NCI-H1417 (cell line): ENCODE measurements at places on chromosomes 13 and 19.

DNA sequence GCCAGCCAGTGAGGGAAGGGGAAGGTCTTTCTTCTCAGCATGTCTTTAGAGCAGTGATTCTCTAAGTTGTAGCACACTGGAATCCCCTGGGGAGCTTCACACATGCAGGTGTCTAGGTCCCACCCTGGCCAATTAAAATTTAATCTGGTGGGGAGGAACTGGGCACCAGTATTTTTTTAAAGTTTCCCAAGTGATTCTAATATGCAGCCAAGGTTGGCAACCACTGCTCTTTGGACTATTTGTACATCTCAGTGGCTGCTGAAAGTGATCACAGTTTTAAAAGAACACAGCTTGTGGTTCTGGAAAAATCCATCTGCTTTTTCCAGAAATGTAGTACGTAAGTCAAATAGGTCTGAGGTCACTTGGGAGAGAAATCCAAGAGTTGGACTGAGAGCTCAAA lies 10.7 kb upstream of the KATNAL1 start:
- DNase-seq, result no peak

DNA sequence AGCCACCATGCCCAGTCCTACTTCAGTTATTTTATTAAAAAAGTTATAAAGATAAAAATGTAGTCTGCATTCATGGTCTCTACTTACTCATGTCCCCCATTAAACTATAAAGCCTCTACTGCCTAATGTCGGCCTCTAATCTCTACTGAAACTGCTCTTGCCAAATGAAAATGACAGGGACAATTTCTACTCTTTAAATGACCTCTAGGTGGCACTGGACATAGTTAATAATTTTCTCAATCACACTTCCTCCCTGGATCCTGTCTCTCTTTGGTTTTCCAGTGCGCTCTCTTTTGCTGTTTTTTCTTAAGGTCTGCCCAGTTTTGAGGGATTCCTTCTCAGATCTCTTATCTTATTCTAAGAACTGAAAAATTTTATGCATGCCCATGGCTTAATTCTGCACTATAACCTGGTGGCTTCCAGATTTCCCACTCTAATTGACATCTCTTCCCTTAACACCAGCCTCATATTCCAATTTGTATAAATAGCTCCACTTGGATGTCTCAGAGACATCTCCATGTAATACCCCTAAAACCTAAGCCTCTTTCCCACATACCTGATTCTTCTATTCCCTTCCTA lies 54.3 kb downstream of the MTMR6 start:
- peak; percentile 21 for DNase-seq

GRCh38 chr13:110813646-110814624 lies 100.4 kb downstream of the ING1 start:
- no peak for DNase-seq

DNA sequence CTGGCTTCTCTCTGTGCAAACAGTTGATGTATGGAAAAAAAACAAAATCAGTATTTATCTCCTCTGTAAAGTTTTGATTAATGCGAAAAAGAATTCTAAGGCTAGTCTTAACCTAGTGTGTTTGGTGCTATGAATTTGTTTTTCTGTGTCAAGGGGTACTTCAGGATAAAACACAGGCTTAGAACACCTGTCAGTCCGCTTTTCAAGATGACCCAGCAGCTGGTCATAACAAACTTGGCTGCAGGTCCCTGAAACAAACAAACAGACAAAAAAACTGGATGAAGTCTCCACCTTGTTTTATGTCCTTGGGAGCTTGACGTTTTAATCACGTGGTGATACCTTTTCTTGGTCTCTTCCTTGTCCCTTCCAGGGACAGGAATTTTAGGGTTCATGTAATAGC lies 689.3 kb downstream of the UQCRFS1 start:
- no peak for DNase-seq

DNA sequence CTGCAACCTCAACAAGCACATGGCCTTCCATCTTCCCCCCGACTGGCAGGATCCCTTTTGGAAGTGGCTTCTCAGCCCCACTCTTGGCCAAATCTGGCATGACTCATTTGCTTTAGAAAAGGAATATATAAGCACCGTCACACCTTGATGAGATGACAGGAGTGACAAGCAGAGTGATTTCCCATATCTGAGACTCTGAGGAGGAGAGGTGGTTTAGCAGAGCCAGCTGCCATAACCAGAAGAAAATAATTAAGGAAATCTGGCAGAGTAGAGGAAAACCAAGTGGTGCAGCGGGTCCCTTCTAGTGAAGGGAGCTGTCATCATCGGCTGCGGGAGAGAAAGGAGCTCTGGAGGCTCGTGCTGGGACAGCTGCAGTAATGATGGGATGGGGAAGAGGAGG lies 27.5 kb upstream of the KCTD15 start:
- DNase-seq, result no peak

DNA sequence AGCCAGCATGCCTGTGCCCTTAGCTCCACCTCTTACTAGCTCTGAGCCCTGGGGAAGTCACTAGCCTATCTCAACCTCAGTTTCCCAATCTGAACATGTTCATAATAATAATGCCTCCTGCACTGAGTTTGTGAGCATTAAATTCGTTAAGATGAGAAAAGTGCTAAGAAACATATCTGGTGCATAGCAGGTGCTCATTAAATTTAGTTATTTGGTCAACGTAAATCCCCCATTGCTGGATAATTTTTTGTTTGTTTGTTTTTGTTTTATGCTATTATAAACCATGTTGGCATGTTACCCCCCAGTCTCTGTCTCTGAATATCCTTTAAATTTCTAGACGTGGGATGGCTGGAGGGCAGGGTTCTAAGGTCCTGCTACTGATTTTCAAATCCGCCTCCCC lies 10.6 kb downstream of the FCGBP start:
- DNase-seq, result no peak

- DNase-seq, result no peak
Measured at GRCh38 chr13:41746259-41746658, 214.7 kb downstream of the VWA8 start.

DNA sequence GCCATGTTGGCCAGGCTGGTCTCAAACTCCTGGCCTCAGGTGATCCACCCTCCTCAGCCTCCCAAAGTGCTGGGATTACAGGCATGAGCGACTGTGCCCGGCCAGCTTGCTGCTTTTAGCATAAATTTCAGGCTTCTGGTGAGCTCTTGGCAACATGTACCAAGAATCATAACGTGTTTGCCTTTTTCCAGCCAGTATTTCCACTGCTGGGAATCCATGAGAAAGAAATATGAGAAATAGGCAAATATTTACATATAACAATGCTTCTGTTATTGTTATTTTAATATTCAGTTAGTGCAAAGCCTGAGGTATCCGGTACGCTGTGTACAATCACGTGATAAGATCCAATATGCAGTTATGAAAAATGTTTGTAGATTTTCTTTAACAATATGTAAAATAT lies 29.2 kb upstream of the CERS4 start:
- DNase-seq, result no peak

DNA sequence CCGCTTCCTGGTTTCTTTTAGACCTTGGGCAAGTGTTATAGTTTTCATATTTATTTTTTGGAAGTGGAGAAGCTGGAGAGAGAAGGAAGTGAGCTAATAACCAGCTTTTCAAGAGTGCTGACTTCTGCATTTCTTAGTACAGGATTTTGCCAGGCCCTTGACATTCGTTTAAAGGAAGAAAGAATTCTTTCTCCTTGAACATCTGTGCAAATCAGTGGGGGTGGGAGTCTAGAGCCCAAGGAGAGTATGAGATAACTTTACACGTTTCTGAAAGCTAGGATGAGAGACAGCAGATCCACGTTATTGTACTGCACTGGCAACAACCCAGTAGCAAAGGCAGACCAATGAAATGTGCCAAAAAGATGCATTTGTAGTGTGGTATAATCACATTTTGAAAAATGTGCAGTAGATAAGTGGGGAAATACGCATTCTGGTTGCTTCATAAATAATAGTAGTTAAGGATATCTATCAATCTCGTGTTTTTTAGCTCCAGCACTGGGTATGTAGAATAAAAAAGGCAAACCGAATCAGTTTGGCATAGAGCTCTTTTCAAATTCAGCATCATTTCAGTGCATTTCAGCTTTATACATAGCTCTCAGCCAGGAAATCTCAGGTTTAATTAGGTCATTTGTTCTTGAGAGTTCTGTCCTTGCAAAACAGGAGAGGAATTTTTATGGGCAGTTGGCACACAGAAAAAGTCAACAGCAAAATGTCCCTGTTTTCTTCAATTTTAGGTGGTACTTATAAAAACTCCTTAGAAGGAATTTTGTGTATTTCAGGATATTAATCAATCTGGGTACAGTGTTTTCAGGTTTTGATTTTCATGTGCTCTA lies 4.3 kb downstream of the RNF113B start:
- DNase-seq, result no peak

DNA sequence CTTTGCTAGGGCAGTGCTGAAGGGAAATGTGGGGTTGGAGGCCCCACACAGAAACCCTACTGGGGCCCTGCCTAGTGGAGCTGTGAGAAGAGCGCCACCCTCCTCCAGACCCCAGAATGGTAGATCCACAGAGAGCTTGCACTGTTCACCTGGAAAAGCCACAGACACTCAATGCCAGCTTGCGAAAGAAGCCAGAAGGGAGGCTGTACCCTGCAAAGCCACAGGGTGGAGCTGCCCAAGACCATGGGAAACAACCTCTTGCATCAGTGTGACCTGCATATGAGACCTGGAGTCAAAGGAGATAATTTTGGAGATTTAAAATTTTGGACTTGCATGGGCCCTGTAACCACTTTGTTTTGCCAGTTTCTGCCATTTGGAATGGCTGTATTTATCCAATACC lies 615.4 kb upstream of the MIR17HG start:
- no peak for DNase-seq

GRCh38 chr13:110130431-110130830 lies 176.5 kb downstream of the COL4A1 start:
- DNase-seq, result peak; percentile 63

DNA sequence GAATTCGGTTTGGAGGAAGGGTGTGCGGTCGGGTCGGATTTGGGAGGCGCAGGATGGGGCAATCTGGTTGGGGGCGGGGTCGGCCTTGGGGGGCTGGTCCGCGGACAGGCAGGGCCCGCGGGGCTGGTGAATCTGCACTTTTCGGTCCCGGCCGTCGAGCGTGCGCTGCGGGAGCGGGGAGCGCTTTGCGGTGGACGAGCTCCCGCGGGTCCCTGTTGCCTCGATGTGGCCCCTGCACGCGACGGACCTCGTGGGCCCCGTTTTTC lies 11.9 kb downstream of the PEAK3 start:
- DNase-seq, result no peak

DNA sequence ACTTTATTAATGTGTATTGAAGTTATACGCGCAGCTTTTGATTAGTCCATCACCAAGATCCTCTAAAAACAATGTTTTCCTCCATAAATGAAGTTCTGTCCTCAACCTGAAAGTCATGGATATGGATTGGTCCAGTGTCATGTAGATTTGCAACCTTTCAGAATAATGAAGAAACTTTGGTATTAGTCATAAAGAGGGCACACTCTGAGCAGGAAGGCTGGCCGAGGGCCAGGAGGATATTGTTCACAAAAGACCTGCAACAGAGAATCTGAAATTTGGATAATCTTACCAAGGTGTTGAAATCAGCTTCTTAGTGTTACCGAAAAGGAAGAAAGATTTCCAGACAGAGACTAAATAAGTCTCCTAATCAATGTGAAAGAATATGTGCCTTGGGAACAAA lies 20.7 kb downstream of the CLDN10 start:
- no peak for DNase-seq

DNA sequence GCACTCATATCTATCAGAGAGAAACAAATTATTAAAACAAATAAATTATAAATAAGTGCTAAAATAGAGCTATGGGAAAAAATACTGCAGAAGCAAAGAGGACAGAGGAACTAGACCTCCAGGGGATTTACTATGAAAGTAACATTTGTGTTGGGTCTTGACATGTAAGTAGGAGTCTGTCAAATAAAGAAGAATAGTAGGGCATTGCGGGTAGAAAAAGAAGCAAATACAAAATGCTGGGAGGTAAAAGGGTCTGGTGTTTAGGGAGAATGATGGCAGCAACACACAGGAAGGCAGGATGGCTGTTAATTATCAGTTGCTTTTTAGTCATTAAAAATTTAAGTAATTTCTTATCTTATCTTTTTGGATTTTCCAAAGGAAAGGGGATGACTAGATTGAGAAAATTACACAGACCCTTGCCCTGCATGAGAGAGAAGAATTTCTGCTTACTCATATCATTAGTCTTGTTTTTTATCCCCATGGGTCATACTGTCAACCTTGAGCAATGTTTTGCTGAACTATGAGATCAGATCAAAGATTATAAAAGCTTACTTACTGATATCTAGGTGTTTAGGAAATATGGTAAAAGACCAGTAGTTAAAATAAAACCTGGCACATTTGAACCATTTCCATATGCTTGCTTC lies 472.7 kb downstream of the DIAPH3 start:
- DNase-seq, result no peak

DNA sequence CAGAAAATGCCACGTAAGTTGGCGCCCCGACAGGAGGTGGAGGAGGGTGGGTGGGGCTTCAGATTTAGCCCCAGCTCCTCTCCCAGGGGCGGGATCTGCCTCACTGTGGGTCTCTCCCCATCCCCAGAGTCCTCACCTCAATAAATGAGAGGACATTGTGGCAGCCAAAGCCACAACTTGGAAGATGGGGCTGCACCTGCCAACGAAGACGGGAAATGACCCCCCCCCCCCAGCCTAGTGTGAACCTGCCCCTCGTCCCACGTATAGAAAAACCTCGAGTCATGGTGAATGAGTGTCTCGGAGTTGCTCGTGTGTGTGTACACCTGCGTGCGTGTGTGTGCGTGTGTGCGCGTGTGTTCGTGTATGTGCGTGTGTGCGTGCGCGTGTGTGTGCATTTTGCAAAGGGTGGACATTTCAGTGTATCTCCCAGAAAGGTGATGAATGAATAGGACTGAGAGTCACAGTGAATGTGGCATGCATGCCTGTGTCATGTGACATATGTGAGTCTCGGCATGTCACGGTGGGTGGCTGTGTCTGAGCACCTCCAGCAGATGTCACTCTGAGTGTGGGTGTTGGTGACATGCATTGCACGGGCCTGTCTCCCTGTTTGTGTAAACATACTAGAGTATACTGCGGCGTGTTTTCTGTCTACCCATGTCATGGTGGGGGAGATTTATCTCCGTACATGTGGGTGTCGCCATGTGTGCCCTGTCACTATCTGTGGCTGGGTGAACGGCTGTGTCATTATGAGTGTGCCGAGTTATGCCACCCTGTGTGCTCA lies 1.5 kb upstream of the TRAPPC5 start:
- DNase-seq, result peak; percentile 74

DNA sequence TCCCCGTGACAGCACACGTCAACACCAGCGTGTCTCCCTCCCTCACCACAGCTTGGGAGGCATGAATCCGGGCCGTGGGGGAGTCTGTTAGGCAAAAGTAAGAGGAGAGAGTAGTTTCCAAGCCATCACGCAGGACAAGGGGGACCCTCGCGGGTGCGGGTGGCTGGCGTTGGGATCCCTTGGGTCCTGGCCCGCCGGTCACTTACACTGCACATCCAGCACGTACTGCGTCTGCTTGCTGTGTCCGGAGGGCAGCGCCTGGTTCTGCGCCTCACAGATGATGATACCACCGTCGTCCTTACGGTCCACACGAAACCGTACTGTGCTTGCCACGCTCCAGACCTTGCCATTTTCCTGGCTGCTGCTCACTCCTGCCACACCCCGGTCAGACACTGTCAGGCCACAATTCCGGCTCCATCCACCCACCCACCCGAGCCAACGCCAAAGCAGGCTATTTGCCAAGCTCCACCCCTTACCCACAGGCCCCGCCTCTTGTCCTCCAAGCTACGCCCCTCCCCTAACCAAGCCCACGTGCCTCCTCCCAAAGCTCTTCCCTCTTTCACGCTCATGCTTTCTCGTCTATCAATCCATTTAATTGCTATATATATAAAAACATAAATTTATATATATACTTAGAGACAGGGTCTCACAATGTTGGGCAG lies 6.6 kb upstream of the ZNF428 start:
- no peak for DNase-seq
